ENCODE measurements at places on chromosomes 2 and 18. TPM values are rescaled to one million over a fixed set of nuclear protein-coding genes. Genes with fewer than 3 reads are reported as not detected.

Gene GKN1
- total RNA-seq: not detected

Gene TIA1
- total RNA-seq: 69.9 TPM

Gene CD207
- total RNA-seq: not detected

Gene REG1B
- not detected for total RNA-seq

Gene AOX1
- 96.4 TPM for total RNA-seq

Gene REG3A
- not detected for total RNA-seq

Gene NYAP2
- total RNA-seq: not detected

Gene ZBTB7C
- total RNA-seq: not detected

Gene ADNP2
- total RNA-seq: 18.0 TPM

Gene BCL11A
- 0.19 TPM for total RNA-seq

Gene MC5R
- total RNA-seq: under 0.01 TPM

Gene SPTBN1
- total RNA-seq: 456 TPM

Gene CHRNG
- total RNA-seq: not detected

Gene UBXN2A
- 12.5 TPM for total RNA-seq

Gene NPHP1
- 5.6 TPM for total RNA-seq

Gene PHLPP1
- total RNA-seq: 4.6 TPM

Gene VIT
- total RNA-seq: 0.85 TPM

Gene DAPL1
- total RNA-seq: not detected

Gene SCN9A
- total RNA-seq: 22.0 TPM

Gene TMEM131
- total RNA-seq: 27.3 TPM

Gene ASB18
- not detected for total RNA-seq

Gene CAPN14
- 0.28 TPM for total RNA-seq

Gene TMEM182
- total RNA-seq: 4.2 TPM

Gene MRO
- under 0.01 TPM for total RNA-seq

Gene EPB41L5
- total RNA-seq: 8.1 TPM

Gene ITM2C
- total RNA-seq: 118 TPM

Gene SLC30A3
- total RNA-seq: under 0.01 TPM

Gene C18orf54
- 3.1 TPM for total RNA-seq

Gene PER2
- 1.3 TPM for total RNA-seq

Gene IDH1
- total RNA-seq: 107 TPM

Gene SH3RF3
- total RNA-seq: 2.9 TPM

Gene C1GALT1C1L
- 1.1 TPM for total RNA-seq

Gene CCDC195
- not detected for total RNA-seq

Gene ADD2
- 0.28 TPM for total RNA-seq

Gene ADRA2B
- 2.0 TPM for total RNA-seq

Gene CTAGE1
- total RNA-seq: 0.28 TPM

Gene POTEI
- total RNA-seq: under 0.01 TPM

Gene SPATS2L
- total RNA-seq: 60.6 TPM

Gene PROKR1
- total RNA-seq: not detected

Gene ANO7
- total RNA-seq: 0.85 TPM

Gene LYG2
- total RNA-seq: not detected

Gene APOB
- not detected for total RNA-seq

Gene SERPINB12
- total RNA-seq: not detected

Data from regular cardiac myocyte (primary cell).